Colonic mucosa (tissue), 4 donors: ENCODE measurements at places on chromosomes 3 and 15. TPM values are rescaled to one million over a fixed set of nuclear protein-coding genes. Genes with fewer than 3 reads are reported as not detected.

Gene CA12
- total RNA-seq, result 339 TPM

Gene PCLAF
- total RNA-seq, result 11.8 TPM

Gene SH2D7
- total RNA-seq, result 0.58 TPM

Gene GP5
- 0.11 TPM for total RNA-seq

Gene LRRC34
- total RNA-seq, result 0.77 TPM

Gene CHRNA5
- total RNA-seq, result 10.3 TPM

DNA sequence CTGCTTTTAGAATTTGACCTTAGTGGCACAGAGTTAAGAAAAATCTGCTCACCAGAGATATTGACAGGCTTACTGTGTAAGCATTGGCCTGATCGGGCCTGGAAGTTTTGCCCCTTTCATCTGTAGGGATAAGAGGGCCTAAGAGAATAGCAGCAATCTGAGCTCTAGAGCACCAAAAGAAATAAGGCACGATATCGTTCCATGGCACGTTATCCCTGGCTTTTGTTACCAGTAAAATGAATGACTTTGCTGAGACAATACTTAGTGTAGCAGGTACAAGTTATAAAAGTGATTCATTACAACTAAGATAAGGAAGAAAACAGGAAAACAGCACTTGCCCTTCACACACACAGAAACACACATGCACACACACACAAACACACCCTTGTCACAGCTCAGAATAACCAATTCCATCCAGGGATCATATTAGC lies 5.0 kb downstream of the THBS1 start:
- no peak overlapping the region for H3K4me3 ChIP-seq
- DNase-seq, result no peak
- H3K36me3 ChIP-seq, result no peaks in the 10 kb centered on the region
- H3K4me1 ChIP-seq, result no peaks in the 10 kb centered on the region
- no peak overlapping the region for H3K27ac ChIP-seq

- H3K27ac ChIP-seq, result no peak overlapping the region
- H3K4me1 ChIP-seq, result peaks cover 11% of the 10 kb centered on the region
- H3K36me3 ChIP-seq, result no peaks in the 10 kb centered on the region
- H3K4me3 ChIP-seq, result no peak overlapping the region
- peaks cover 16% of the 10 kb centered on the region for H3K27me3 ChIP-seq
Observed at GRCh38 chr15:82043130-82043673, 2.6 kb downstream of the MEX3B start.

GRCh38 chr15:62164396-62165103 lies 535 bp downstream of the C2CD4B start:
- peaks cover 8% of the 10 kb centered on the region for H3K27me3 ChIP-seq
- no peak for DNase-seq
- peak overlapping the region; percentile 47 for H3K4me3 ChIP-seq
- no peaks in the 10 kb centered on the region for H3K36me3 ChIP-seq

- no peak overlapping the region for H3K4me3 ChIP-seq
- no peaks in the 10 kb centered on the region for H3K27me3 ChIP-seq
- peak overlapping the region; percentile 19 for H3K27ac ChIP-seq
Observed at GRCh38 chr15:101482526-101483371, 6.8 kb downstream of the PCSK6 start.

GRCh38 chr3:71254281-71255057 lies 329.1 kb downstream of the FOXP1 start:
- H3K36me3 ChIP-seq, result no peaks in the 10 kb centered on the region
- H3K27ac ChIP-seq, result peak overlapping the region; percentile 56
- DNase-seq, result peak; percentile 54
- H3K4me3 ChIP-seq, result no peak overlapping the region

DNA sequence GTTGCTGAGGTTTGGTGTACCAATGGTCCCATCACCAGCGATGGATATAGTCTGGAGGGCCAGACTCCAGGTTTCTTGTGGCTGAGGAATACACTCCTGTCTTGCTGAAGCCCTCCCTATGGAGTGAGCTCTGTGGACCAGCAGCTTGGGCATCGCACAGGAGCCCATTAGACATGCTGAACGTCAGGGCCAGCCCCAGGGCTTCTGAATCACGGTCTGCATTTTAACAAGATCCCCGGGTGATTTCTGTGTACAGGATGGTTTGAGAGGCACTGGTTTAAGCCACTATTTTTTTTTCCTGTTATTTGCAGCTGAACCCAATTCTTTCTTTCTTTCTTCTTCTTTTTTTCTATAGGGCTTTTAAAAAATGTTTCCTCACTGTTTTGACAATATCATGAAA lies 69.5 kb upstream of the XCR1 start:
- H3K27me3 ChIP-seq, result no peaks in the 10 kb centered on the region
- H3K4me3 ChIP-seq, result no peak overlapping the region
- no peak for DNase-seq
- H3K36me3 ChIP-seq, result no peaks in the 10 kb centered on the region
- no peaks in the 10 kb centered on the region for H3K4me1 ChIP-seq
- no peak overlapping the region for H3K27ac ChIP-seq

DNA sequence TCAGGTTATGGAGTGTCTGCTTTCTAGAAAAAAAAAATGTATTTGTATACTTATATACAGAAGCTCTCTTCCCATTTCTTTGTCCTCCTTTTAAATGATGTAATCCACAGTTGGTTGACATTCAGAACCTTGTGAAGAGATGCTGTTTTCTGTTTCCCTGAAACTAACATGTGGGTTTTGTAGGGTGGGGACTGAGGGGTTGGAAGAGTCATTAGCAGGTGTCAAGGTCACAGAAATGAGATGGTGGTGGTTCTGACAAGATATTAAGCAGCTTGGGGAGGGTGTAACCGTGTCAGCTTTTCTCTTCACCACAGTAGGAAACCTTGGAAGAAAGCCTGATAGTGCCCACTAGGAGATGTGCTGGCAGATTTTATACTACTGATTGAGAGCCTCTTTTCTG lies 2.4 kb downstream of the RASA2 start:
- no peak for DNase-seq
- no peaks in the 10 kb centered on the region for H3K4me1 ChIP-seq
- H3K27ac ChIP-seq, result no peak overlapping the region

DNA sequence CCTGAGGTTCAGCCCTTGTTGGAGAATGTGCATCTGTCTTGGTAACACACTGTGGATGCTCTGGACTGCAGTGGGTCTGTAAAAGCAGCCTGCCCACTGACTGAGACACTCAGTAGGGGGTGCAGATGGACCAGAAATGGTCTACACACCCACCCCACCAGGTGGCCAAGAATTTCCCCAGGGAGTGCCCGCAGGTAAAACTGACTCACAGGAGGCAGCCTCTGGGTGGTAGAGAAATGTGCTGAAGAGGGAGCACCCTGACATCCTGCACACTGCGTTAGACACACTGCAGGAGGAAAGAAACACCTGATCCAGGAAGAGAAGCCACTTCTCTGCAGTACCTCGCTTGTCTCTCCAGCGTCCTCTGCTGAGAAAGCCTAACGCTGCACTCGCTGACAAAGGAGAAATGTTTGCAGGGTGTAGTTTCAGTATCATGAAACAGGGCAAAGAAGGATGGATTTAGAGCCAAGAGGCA lies 109.5 kb upstream of the ABHD17C start:
- H3K27ac ChIP-seq, result no peak overlapping the region
- no peaks in the 10 kb centered on the region for H3K4me1 ChIP-seq
- peak; percentile 22 for DNase-seq
- H3K36me3 ChIP-seq, result no peaks in the 10 kb centered on the region

GRCh38 chr15:78638658-78639314 lies 2.2 kb downstream of the CHRNB4 start:
- peaks cover 3% of the 10 kb centered on the region for H3K4me1 ChIP-seq
- H3K27me3 ChIP-seq, result peaks cover 5% of the 10 kb centered on the region
- H3K4me3 ChIP-seq, result no peak overlapping the region
- H3K27ac ChIP-seq, result no peak overlapping the region

DNA sequence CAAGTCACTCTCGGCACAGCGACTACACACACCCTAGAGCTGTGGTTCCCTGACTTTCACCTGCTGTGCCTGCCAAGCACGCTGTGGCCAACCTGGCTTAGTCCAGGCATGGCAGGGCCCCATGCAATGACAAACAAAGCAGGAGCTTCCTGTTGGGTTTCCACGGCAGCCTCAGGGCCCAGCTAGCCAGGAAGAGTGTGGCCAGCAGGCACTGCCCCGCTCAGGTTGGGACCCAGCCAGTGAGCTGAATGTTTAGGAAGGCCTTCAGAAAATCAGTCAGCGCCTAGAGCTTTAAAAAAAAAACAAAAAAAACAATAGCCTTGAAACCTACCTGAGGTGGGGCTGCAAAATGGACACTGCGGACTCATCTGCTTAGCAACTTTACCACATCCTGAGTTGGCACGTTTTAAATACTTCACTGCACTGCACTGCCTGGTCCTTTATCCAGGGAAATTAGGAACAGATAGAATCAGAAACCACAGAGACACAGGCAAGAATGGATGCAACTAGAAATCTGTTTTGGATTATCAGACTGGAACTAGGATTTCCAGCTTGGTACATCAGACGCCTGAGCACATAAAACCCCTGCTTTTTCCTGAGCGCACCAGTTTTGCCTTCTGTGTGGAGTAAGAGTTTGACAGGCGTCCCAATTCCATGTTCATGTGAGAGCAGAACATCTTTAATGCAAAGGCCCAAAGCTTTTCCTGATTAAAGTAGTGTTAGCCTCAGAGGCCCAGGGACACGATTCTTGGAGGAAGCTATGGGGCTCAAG lies 36.2 kb upstream of the LDHAL6B start:
- peak; percentile 31 for DNase-seq
- H3K27me3 ChIP-seq, result no peaks in the 10 kb centered on the region
- no peaks in the 10 kb centered on the region for H3K4me1 ChIP-seq

GRCh38 chr3:79937567-79937966 lies 169.8 kb upstream of the ROBO1 start:
- no peaks in the 10 kb centered on the region for H3K36me3 ChIP-seq
- no peak for DNase-seq
- no peaks in the 10 kb centered on the region for H3K27me3 ChIP-seq
- H3K4me3 ChIP-seq, result no peak overlapping the region

GRCh38 chr15:68733666-68734065 lies 87.0 kb downstream of the ANP32A start:
- no peaks in the 10 kb centered on the region for H3K27me3 ChIP-seq
- H3K27ac ChIP-seq, result no peak overlapping the region
- H3K4me1 ChIP-seq, result no peaks in the 10 kb centered on the region
- H3K4me3 ChIP-seq, result no peak overlapping the region

GRCh38 chr3:157175691-157176507 lies 16.0 kb upstream of the CCNL1 start:
- peak; percentile 45 for DNase-seq
- no peaks in the 10 kb centered on the region for H3K27me3 ChIP-seq
- H3K4me3 ChIP-seq, result peak overlapping the region; percentile 50
- H3K36me3 ChIP-seq, result no peaks in the 10 kb centered on the region
- peak overlapping the region; percentile 93 for H3K27ac ChIP-seq
- H3K4me1 ChIP-seq, result no peaks in the 10 kb centered on the region

GRCh38 chr15:94523873-94524272 lies 292.5 kb downstream of the MCTP2 start:
- no peaks in the 10 kb centered on the region for H3K27me3 ChIP-seq
- DNase-seq, result no peak
- H3K27ac ChIP-seq, result peak overlapping the region; percentile 37
- H3K4me3 ChIP-seq, result no peak overlapping the region

GRCh38 chr3:14234251-14235002 lies 55.8 kb downstream of the LSM3 start:
- no peaks in the 10 kb centered on the region for H3K36me3 ChIP-seq
- peak; percentile 82 for DNase-seq
- H3K27ac ChIP-seq, result peak overlapping the region; percentile 78

- no peak for DNase-seq
- no peak overlapping the region for H3K4me3 ChIP-seq
- no peak overlapping the region for H3K27ac ChIP-seq
- no peaks in the 10 kb centered on the region for H3K27me3 ChIP-seq
- no peaks in the 10 kb centered on the region for H3K36me3 ChIP-seq
- H3K4me1 ChIP-seq, result no peaks in the 10 kb centered on the region
Observed at GRCh38 chr3:130699765-130700164, 46.9 kb downstream of the PIK3R4 start.

DNA sequence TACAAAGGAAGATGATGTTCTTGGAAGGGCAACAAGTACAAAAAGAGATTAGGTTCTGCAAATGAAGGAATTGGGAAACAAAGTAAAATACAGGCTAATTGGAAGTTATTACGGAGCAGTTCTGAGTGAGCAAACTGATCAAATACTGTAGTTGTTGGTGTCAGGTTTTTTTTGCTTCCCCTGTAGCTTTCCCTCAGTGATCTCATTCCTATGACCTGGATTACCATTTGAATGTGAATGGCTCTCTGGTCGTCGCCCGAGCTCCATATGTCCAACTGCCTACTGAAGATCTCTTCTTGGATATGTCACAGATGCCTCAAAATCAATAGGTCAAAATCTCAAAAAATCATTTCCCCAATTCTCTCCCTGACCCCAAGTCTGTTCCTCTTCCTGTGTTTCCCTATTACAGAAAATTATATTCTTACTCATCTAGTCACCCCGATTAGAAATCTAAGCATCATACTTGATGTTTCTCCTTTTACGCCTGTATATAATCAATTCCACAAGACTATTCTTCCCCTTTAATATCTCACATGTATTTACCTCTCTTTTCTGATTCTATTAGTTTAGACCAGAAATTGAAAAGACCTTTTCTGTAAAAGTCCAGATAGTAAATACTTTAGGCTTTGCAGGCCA lies 29.0 kb downstream of the GOLM2 start:
- no peak for DNase-seq
- no peak overlapping the region for H3K27ac ChIP-seq
- peaks cover 2% of the 10 kb centered on the region for H3K4me1 ChIP-seq
- no peak overlapping the region for H3K4me3 ChIP-seq
- H3K27me3 ChIP-seq, result no peaks in the 10 kb centered on the region
- no peaks in the 10 kb centered on the region for H3K36me3 ChIP-seq

GRCh38 chr15:33068007-33068481 lies 126.5 kb downstream of the FMN1 start:
- H3K36me3 ChIP-seq, result no peaks in the 10 kb centered on the region
- peak; percentile 91 for DNase-seq
- H3K4me3 ChIP-seq, result peak overlapping the region; percentile 34
- peak overlapping the region; percentile 90 for H3K27ac ChIP-seq

DNA sequence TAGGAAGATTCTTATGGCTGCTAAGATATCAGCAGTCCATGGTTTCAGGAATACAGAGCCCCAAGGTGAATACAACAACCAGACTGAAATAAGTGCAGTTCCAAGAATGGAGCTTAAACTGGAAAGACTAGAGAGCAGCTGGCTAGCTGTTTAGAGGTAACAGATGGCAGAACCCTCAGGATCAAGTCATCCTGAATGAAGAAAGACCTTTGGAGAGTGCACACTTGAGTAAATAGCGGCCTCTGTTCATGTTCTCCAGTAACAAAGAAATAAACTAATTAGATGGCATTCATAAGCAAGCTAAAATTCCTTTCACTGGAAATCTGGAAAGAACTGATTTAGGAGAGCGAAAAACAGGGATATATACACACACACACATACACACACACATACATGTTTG lies 968.4 kb downstream of the FHIT start:
- H3K4me1 ChIP-seq, result no peaks in the 10 kb centered on the region
- no peaks in the 10 kb centered on the region for H3K27me3 ChIP-seq
- H3K4me3 ChIP-seq, result no peak overlapping the region
- DNase-seq, result no peak
- H3K36me3 ChIP-seq, result no peaks in the 10 kb centered on the region
